Kidney epithelial cell (primary cell): ENCODE measurements at places on chromosomes 4 and X. TPM values are rescaled to one million over a fixed set of nuclear protein-coding genes. Genes with fewer than 3 reads are reported as not detected.

The F11 gene
- not detected in 2 replicates for total RNA-seq

The KLHL8 gene
- total RNA-seq: 6.2 and 7.6 TPM in 2 replicates

The OTUD6A gene
- total RNA-seq: not detected in 2 replicates

The P2RY8 gene
- not detected in 2 replicates for total RNA-seq

The F8A2 gene
- 1.0 TPM in 1 of 2 replicates, not detected in the other for total RNA-seq

The CENPVL1 gene
- total RNA-seq: 0.96 TPM in 1 of 2 replicates, not detected in the other

The TMEM150C gene
- total RNA-seq: 4.9 and 5.3 TPM in 2 replicates

The MAGEE2 gene
- total RNA-seq: 0.17 TPM in 1 of 2 replicates, not detected in the other

The IBSP gene
- total RNA-seq: not detected in 2 replicates

The CSAG2 gene
- total RNA-seq: not detected in 2 replicates

The TBCK gene
- 12.0 and 24.7 TPM in 2 replicates for total RNA-seq
